ENCODE measurements at places on chromosomes 16 and 17.
A peak's percentile ranks its signal among the peaks of the same experiment; 100 is the strongest.

DNA sequence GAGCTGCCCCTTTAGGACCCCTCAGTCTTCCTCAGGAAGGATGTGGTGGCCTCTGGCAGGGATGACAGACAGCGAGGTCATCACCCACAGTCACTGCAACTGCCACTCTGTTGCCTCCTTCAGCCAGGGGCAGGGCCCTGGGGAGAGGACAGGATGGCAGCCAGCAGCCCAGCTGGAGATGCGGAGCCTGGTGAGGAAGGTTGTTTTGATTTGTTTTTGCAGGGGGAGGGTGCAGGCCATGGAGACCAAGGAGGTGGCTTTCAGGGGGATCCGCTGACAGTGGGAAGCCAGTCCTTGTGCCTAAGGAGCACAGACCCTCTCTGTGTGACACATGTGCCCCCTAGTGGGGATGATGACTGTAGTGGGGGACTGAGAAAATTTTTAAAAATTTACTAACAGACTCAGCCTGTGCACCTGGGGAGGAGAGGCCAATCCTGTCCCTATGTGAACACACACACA lies 7.4 kb downstream of the PRCD start:
- DNase-seq, result peak; percentile 44

DNA sequence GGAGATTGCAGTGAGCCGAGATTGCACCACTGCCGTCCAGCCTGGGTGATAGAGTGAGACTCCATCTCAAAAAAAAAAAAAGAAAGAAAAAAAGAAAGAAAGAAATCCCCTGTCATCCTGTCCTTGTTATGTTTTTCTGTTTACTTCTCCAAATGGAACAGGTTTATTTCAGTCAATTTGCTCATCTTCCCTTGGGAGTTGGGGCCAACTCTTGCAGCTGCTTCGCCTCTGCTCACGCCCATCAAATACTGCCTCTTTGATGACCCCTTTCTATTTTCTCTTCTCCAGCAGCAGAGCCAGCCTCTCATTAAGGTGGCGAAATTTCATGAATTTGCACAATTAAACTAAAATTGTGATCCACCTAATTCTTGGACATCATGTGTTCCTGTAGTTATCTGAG lies 173.4 kb downstream of the ZNF18 start:
- DNase-seq, result no peak

- DNase-seq, result no peak
These were observed 69.5 kb downstream of the CMIP start for GRCh38 chr16:81514041-81514559.

DNA sequence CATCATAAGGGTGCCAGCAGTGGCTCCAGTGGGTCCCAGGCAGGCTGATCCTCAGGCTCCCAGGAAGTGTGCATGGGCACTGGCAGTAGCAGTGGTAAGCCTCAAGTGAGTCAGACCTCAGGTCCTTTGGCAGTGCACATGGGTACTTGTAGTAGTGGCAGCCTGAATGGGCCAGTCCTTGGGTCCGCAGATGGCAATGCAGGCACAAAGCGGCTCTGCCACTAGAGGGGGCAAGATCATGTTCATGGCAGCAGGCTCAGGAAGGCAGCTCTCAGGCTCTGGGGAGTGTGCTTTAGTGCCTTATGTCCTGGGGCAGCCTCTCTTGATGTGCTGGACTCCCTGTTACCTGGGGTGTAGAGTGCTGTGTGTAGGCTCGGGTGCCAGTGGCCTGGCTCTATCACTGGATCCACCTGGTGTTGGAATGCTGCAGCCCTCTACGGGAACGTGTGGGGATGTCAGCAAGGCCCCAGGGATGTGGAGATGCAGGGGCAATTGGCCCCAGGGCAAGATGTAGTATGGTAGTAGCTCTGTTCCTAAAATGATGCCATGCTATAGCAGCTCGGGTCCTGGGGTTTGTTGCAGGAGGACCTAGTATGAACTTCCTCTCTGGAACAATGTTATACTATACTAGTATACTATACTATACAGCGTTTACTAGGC lies 11.0 kb downstream of the ACSM3 start:
- DNase-seq, result peak; percentile 21

DNA sequence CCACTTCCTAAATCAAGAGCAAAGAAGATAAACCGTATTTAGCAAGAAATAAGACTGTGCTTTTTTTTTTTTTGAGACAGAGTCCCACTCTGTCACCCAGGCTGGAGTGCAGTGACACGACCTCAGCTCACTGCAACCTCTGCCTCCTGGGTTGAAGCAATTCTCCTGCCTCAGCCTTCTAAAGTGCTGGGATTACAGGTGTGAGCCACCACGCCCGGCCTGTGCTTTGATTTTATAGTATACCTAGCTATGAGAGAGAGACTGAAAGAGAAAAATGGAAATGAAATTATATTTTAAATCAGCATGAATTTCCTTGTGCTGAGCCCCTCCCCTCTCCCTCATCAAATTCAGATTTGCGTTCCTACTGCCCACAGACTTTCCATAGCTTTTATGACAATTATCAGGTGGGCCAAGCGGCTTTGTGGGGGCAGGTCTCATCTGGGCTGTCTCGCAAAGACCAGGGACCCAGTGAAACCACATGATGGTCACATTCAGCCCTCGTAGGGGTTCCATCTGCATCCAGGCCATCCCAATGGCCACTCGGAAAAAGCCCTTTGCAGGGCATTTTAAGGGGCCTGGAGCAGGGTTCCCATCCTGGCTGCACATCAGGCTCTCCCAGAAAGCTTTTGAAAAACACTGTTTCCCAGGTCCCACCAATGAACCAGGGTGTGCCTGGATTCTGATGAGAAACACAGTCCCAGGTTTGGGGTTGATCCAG lies 8.5 kb downstream of the CACNG1 start:
- DNase-seq, result no peak

DNA sequence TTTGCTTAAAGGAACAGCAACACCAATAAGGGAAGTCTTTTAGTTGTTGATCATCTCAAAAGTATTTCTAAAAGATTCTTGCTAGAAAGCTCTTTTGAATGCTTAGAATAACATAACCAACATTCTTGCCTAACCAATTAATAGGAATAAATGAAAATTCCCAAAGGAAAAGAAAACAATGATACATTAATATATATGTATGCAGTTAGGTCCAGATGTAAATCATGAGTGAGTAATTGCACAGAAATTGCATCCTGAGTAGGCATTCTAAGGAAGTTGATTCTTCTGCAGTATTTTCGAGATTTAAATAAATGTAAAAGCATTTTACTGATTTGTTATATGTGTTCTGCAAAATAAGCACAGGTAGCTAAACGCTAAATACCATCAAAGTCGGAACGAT lies 22.1 kb downstream of the COX10 start:
- no peak for DNase-seq

- DNase-seq, result no peak
These were observed 54.2 kb downstream of the ANKFY1 start for GRCh38 chr17:4209611-4210010.

GRCh38 chr17:13047011-13047606 lies 29.3 kb upstream of the ELAC2 start:
- DNase-seq, result no peak
